ENCODE measurements at places on chromosomes 11 and 22.

DNA sequence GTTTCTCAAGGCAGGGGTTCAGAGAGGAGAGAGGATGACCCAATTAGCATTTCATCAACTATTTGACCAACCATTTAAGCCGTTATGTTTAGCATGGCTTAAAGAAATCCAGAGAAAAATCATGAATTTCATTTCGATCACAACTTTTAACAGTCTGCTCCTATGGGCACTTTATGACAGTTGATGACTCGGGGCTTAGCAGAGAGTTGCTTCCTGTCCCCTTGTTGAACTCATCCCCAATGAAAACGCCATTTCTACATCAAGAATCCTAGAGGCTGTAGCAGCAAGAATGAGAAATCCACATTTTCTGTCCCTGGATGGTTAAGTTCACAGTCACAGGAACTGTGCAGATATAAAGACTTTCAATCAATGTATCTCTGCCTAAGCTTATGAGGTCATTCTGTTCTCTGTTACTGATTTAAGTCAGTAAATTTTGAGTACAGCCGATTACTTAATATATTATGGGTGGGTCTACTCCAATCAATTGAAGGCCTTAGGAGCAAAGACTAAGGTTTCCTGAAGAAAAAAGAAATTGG is 81.1 kb downstream of the BDNF start:
- DNase-seq, result no peak

GRCh38 chr11:95289378-95290101 is 58.5 kb upstream of the SESN3 start:
- DNase-seq, result no peak

- no peak for DNase-seq
Observed at GRCh38 chr11:111846063-111846462, 25.3 kb downstream of the ALG9 start.

GRCh38 chr11:17382046-17382728 is 6.3 kb downstream of the KCNJ11 start:
- no peak for DNase-seq

DNA sequence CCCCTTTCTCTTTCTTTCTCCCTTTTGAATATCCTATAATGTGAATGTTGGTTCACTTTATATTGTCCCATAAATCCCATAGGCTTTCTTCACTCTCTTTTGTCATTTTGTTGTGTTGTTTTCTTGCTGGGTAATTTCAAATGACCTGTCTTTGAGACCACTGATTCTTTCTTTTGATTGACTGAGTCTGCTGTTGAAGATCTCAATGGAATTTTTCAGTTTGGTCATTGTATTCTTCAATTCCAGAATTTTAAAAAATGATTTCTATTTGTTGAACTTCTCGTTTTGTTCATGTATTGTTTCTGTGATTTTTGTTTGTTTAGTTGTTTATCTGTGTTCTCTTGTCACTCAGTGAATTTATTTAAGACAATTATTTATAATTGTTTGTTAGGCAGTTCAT is 17.5 kb upstream of the FZD4 start:
- no peak for DNase-seq

GRCh38 chr11:66465373-66466224 is 1.1 kb upstream of the PELI3 start:
- DNase-seq, result no peak

- DNase-seq, result no peak
Observed at GRCh38 chr11:13629779-13630178, 38.7 kb upstream of the FAR1 start.

DNA sequence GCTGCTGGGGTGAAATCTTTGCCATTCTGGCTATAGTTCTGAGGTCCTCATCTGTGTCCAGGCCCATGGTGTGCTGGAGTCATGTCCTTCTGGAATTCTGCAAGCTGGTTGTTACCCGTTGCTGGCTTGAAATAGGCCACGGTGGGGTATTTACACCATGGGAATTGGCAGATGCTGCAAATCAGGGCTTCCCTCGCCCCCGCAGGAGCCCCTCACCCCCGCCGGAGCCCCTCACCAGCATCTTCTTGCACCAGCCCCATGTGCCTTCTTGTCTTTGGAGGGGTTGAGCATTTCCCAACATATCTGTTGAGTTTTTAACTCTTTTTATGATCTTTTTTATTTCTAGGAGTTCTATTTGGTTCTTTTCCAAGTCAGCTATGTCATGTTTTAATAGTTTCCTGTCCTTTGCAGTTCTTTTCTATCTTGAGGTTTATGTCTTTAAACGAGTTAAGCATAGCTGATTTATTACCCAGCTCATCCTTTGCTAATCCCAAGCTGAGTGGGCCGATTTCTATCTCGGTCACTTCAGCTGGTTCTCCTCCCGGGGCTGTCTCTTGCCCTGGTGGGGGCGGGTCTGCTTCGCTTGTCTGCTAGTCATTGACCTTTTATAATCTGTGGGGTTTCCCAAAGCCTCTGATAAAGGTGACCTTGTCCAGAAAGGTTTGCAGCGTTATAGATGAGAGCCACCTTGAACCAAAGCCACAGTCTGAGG is 17.6 kb downstream of the ANO1 start:
- no peak for DNase-seq

DNA sequence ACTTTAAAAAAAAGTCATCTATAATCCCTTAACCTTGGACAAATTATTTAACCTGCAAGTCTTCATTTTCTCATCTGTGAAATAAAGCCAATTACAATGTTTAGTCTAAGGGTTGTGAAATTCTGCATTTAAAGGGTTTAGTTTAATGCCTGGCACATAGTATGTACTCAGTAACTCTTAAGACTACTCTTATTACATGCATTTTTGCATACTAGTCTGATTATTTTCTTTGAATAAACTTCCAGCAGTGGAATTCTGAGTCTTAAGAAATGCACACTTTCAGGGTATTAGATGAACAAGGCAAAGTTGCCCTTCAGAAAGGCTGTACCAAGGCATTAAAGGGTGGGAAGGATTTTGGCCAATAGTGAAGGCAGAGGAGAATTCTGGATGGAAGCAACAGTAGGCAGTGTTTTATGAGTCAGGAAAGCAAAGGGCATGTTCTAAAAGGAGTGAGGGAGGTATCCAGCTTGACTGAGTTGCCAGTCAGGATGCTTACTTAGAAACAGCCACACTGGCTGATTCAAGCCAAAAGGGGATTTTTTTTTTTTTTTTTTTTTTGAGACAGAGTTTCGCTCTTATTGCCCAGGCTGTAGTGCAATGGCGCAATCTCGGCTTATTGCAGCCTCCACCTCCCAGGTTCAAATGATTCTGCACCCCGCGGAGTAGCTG is 50.5 kb downstream of the SWAP70 start:
- no peak for DNase-seq

DNA sequence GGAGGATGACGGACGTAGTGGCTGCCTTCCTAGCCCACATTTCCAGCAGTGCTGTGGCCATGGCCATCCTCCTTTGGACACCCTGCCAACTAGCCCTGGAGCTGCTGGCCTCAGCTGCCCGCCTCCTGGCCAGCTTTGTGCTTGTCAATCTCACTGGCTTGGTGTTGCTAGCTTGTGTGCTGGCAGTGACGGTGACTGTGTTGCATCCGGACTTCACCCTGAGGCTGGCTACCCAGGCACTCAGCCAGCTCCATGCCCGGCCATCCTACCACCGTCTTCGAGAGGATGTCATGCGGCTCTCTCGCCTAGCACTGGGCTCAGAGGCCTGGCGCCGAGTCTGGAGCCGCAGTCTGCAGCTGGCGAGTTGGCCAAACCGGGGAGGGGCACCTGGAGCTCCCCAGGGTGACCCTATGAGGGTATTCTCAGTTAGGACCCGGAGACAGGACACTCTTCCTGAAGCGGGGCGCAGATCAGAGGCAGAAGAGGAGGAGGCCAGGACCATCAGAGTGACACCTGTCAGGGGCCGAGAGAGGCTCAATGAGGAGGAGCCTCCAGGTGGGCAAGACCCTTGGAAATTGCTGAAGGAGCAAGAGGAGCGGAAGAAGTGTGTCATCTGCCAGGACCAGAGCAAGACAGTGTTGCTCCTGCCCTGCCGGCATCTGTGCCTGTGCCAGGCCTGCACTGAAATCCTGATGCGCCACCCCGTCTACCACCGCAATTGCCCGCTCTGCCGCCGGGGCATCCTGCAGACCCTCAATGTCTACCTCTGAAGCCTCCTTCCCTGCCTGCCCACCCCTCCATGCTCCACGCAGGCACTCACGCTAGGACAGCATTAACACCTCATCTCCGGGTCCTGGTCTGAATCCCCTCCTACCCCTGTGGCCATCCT is 1.6 kb downstream of the RNF26 start:
- DNase-seq, result no peak

Measured in CD8-positive, alpha-beta T cell (primary cell).